ENCODE measurements at places on chromosomes 7 and 10.
A peak's percentile ranks its signal among the peaks of the same experiment; 100 is the strongest.

DNA sequence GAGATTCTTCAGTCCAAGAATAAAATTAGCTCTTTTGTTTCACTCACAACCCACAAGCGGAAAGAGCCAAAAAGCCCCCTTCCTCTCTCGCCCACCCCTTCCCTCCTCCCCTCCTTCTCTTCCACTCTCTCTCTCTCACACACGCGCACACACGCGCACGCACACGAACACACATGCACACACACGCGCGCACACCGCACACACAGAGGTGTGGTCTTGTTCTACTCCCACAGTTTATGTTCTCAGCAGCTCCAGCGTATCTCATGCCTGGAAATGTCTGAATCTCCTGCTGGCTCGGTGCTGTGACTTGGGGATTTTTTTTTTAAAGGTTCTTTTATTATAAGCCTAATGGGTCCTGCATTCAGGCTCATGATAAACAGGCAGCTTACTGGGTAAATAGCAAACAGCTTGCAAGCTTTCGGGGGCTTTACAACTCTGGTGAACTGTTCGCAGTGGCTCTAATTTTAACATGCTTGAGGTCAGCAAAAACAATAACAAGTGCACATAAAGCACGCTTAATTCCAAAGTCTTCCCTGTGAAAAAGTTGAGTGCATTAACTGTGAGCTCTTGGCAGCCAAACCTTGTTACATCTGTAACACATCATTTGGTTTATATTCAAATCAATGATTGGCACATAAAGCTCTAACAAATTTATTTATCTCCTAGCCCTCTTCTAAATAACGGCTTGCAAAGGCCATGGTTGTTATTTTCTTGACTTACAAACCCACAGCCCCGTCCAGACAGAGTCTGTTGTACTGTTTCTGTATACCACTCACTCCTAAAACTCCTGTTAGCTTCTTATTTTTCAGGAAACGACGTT, 424.1 kb upstream of the MGMT start:
- no peak for DNase-seq

GRCh38 chr7:155339474-155339873, 41.8 kb downstream of the INSIG1 start:
- no peak for DNase-seq

DNA sequence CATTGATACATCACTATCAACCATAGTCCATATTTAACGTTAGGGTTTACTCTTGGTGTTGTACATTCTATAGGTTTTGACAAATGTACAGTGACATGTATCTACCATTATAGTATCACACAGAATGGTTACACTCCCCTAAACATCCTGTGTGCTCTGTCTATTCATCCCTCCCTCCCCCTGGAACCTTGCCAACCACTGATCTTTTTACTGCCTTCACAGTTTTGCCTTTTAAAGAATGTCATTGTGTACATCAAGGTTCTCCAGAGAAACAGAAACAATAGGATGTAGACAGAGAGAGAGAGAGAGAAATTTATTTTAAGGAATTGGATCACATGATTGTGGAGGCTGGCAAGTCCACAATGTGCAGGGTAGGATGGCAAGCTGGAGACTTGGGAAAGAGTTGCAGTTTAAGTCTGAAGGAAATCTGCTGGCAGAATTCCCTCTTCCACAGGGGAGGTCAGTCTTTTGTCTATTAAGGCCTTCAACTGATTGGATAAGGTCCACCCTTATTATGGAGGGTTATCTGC, 45.1 kb upstream of the CCNJ start:
- DNase-seq = no peak

DNA sequence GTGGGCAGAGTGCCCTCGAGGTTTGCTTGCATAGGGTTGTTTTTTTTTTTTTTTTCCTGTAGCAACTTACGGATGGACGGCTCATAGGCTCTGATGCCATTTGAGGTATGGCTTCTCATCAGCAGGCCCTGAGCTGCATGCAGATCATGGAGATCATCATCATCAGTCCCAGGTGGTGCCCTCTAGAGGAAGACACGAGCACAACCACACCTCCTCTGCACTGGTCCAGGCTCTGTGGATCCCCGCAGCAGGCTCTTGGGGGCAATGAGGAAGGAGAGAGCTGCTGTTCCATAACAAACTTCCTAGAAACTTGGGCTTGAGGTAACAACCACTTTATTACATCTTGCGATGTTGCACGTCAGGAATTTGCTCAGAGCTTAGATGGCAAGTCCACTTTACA, 132.7 kb upstream of the CXCL12 start:
- DNase-seq = no peak

- DNase-seq = no peak
Observed at GRCh38 chr10:109624939-109625338, 298.4 kb downstream of the XPNPEP1 start.

DNA sequence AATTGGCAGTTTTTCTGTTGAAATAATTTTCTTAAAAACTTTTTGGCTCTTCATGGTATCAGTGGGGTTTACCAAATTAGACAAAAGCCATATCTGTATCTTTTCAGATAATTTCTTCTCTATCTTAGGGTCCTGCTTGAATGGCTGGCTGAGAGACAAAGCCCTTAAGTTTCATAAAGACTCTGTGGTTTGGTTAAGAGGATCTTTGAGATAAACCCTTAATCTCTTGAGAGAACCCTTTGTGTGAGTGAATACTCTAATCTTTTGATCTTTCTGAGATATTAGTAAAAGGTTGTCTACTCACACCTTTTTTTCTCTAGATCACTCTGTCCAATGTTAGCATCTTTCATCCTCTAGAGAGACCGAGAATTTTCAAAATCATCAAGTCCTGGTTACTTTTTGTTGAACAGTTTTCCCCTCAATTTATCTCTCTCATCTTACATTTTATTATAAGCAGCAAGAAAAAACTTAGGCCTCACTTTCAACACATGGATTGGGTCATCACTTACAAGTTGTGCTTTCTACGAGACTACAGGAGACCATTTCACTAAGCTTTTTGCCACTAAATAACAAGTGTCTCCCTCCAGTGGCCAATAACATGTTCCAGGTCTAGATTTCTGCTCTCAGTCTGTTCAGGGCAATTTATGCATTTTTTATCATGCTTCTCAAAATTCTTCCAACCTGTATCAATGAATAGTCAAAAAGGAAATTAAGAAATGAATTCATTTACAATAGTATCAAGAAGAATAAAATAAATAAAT, 28.4 kb downstream of the DNAJC9 start:
- DNase-seq = no peak

DNA sequence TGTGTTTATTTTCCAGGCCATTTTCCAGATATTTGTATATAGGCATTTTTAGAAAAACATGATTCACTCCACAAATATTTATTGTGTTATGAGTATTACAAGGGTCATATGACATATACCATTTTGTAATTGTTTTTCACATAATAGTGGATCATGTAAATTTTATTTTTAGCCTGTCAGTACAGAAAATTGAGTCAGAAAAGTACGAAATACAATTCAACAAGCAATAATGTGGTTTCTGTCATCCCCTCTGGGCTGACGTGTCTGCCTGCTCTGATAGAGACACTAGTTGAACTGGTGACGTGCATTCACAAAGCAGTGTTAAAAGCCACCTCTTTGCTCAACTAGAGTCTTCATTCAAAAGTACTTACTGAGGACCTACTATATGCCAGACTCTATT, 97.9 kb upstream of the STEAP1B start:
- DNase-seq = no peak

DNA sequence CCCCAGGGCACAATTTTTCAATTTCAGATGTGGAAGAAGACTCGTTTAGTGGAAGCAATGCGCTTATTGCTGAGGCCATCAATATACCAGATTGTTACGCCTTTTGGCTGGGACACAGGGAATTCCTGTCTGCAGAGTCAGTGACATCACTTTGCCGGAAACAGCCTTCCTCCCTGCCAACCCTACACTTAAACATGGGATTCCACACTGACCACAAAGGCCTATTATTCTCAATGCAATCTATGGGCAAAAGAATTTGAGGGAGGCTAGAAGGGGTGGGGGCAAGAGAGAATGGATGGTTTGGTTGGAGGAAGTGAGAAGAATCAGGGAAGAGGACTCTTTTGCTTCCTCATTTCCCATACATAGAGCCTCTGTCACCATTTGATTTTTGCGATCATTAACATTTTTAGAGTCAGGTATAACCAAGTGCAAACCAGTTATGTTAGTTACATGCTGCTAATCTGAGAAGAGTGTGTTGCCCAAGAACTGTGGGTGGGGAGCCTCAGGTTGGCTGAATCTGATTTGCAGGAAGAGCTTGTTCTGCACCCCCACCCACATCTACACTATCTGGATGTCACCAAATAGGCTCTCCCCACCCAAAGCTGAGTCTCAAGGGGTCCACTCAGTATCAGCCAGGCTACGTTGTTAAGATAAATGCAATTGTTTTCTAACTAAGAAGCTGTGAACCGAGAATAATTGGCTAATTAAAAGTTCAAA, 58.2 kb downstream of the ENTPD1 start:
- no peak for DNase-seq

GRCh38 chr7:21971780-21972396, 26.2 kb upstream of the CDCA7L start:
- no peak for DNase-seq

GRCh38 chr10:77782328-77783061, 144.1 kb downstream of the DLG5 start:
- no peak for DNase-seq

GRCh38 chr7:155685791-155686160, 41.3 kb downstream of the RBM33 start:
- DNase-seq = no peak

- DNase-seq = no peak
Observed at GRCh38 chr10:72156223-72156622, 59.6 kb upstream of the ANAPC16 start.

- DNase-seq = no peak
Observed at GRCh38 chr10:29926693-29927048, 132.7 kb downstream of the JCAD start.

DNA sequence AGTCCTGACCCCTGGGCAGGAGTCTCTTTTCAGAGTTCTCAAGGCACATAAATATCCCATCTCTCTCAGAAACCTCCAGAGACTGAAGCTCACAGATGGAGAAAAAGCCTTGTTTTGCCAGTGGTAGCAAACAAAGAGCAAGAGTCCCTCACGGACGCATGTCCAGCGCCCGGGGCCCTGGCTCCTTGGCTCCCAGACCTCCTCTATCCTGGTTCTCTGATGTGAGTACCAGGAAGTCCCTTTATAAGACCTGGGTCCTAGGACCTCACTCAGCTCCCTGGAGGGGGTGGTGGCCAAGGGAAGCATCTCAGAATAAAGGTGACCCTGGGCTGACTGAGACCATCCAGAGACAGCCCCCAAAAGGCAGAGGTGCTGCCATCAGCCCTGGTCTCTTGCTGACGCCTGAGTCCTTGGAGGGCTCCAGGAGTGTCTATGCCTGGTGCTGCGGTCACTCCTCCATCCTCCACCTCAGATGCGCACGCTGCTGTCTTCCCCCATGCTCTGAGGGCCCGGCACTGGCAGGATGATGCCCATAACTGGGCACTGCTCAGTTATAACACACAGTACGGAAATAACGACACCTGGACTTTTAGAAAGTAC, 221.5 kb downstream of the TNS3 start:
- DNase-seq = no peak

DNA sequence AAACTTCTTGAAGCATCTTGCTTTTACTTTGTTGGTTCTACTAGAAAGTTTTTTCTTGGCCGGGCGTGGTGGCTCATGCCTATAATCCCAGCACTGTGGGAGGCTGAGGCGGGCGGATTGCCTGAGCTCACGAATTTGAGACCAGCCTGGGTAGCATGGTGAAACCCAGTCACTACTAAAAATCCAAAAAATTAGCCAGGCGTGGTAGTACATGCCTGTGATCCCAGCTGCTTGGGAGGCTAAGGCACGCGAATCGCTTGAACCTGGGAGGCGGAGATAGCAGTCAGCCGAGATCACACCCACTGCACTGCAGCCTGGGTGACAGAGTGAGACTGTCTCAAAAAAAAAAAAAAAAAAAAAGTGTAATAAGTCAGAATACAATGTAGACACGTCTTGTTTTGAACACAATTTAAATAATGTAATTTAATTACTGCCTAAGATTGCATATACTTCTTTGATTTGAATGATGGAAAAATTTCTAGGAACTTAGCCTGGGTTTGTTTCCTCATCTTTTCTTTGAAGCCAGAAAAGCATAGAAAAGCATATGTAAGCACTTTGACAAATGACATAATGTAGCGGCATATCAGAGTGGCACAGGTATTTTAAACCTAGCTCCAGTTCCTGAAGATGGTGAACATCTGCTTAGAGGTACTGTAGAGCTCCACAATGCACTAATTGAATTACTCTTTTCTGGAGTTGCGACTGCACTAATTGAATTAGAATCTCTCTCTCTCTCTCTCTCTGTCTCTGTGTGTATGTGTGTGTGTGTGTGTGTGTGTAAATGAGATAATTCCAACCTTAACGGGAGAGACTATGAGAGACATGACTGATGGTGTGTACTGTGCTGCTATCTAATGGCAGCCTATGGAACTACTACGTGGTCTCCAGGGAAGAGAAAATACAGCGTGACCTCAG, 87.8 kb downstream of the BTRC start:
- peak; percentile 67 for DNase-seq

Data from liver (tissue), 10 donors.